ENCODE measurements at places on chromosomes 1 and 21.

GRCh38 chr1:194865383-194865782 lies 1679.0 kb upstream of the B3GALT2 start:
- DNase-seq: no peak

- DNase-seq: no peak
These were observed 60.8 kb upstream of the WLS start for GRCh38 chr1:68293122-68293521.

DNA sequence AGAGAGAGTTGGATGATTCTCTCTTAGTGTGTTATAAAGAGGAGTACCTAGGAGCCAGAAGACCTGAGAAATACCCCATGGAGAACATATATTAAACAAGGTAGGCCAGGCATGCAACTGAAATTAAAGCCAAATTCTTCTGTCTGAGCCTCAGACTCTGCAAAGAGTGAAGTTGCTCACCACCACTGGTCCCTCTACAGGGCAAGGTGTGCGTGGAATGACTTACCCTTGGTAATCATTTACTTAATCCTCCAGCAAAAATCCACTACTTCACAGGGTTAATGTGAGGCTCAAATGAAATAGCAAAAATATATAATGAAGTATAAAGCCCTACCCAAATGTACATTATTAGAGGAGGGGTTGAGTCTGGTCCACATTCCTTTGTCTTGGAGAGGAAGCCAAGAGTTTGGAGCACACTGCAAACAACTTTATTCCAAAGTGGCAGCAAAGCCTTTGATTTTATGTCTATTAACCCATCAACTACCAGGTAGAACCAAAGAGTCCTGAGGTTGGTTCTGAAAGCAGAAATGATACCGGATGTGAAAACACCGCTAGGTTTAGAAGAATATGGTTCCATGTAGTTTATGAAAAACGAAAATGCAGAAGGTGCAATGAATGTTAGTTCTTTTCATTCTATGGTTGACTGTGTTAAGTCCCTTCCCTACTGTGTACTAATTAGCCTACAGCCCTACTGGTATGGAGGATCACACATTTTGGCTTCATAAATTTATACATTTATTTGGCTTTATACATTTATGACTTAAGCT lies 8.5 kb downstream of the SSR2 start:
- DNase-seq: no peak

DNA sequence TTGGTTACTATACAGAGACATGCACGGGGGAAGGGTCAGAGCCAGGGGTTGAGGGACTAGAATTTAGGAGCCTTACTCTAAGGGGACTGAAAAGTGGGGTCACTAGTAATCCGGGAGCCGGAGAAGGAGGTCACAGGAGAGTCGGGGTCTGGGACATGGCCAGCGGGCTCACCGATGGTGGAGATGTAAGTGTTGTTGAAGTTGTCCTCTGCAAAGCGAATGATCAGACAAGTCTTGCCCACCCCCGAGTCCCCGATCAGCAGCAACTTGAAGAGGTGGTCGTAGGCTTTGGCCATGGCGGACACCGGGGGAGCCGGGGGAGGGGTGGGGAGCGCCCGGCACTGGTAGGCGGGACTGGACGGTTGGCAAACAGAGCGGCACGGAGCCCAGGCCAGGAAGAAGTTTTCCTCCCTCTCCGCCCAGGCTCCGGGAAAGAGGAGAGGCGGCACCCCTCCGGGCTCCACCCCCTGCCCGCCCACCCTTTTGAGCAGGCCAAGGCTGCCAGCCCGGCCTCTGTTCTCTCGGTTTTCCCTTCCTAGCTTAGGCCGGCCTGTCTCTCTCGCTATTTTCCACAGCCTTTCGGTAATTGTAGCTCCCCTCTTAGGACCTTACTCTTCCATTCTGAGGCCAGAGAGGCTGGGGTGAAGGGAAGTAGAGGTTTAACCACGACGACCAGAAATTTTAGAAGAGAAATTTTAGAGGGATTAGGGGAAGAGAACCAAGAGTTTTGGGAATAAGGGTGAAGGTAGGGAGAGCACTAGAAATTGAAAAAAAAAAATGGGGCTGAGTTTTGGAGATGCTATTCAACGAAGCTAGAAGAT lies at the start of gene RAB13:
Gene RAB13, minus strand, starts transcription at position 399 of the 821 bp plus-strand sequence. Its CDS starts 103 bp downstream, at position 296.
- DNase-seq: peak; percentile 59

DNA sequence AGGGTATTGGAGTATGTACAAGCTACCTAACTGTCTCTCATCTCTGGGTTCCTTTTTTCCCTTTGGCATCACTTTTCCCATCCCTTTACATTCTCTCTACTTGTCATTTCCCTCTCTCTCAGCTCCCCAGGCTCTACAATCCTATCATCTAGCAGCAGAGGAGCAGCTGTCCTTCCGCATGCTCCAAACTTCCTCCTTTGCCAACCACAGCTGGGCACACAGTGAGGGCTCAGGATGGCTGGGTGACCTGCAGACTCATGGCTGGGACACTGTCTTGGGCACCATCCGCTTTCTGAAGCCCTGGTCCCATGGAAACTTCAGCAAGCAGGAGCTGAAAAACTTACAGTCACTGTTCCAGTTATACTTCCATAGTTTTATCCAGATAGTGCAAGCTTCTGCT lies 561 bp downstream of the CD1E start:
- DNase-seq: no peak

DNA sequence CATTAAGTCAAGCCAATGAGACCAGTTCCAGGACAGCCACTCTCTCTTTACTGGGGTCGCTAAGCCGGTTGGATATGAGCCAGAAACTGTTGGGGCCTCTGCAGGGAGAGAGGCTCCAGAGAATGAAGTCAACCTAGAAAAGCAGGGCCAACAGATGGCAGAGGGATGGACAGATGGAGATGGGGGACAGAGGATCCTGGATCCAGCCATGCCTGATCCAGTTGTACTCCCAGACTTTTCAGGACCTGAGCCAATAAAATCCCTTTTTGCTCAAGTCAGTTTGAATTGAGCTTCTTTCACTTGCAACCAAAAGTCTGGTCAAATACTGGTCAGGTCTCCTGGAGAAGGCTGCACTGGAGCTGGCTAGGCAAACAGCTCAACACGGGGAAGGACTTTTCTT lies 2.2 kb downstream of the DHCR24 start:
- no peak for DNase-seq
